Hematopoietic multipotent progenitor cell treated with erythropoietin and hydrocortisone succinate and interleukin-3 and kit ligand, for 8 days (in vitro differentiated cells): ENCODE measurements at places on chromosomes 12 and 14.
A peak's percentile ranks its signal among the peaks of the same experiment; 100 is the strongest.

DNA sequence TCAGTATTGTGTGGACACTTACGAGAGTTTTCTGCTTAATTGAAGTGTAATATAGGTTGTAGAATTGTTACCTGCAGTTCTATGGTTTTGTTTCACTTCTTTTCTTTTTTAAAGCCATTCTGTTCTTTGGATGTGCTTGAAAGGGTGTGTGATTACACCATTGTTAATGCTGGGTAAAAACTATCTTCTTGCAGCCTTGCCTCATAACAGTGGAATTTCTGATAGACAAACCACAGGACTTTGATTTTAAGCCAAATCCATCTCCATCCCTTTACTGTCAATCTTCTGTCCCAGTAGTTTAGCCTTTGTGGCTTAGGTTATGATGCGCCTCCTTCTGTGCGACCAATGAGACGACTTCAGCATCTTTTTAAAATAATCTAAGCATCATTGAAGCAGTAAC, 182.3 kb downstream of the PELI2 start:
- DNase-seq, result no peak

DNA sequence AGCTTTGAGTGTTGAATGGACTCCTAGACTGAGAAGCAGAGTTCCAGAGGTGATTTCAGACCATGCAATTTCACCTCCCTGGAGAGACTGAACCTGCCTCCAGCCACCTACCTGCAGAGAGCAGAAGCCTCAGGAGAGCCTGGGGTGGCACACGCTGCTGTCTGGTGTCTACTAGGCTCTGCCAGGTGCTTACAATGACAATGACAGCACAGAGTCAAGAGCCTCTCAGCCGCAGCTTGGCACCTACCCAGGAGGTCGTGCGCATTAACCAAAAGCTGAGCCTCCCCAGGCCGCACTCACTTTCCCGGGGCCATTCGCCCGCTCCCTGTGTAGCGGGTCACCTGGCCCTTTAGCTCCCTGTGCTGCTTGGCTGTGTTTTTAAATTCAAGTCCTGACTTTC, 63.2 kb downstream of the TESC start:
- DNase-seq, result no peak

DNA sequence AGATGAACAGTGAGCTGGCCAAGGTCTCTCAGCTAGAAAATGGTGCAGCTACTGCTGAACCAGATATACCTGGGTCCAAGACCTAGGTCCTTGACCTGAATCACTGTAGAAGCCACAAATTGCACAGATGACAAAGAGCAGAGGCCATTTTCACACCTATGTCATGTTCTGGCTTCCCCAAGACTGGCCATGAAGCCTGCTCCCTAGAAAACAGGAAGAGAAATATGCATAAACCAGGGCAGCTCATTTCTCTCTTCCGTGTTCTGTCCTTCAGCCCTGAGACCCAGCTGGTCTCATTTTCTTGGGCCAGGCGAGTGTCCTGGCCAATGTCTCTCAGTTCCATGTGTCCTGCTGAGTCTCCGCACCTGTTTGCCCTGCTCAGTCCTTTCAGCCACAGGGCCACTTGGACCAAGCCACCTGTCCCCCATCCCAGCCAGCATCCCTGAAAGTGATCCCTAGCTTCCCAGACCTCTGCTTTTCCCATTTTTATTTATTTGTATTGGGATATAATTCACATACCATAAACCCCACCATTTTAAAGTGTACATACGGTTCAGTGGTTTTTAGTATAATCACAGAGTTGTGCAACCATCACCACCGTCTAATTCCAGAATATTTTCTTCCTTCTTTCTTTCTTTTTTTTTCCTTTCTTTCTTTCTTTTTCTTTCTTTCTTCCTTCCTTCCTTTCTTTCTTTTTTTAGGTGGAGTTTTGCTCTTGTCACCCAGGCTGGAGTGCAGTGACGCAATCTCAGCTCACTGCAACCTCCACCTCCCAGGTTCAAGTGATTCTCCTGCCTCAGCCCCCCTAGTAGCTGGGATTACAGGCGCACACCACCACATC, 27.0 kb downstream of the P2RX7 start:
- DNase-seq, result no peak

GRCh38 chr14:85663256-85663655, 133.3 kb downstream of the FLRT2 start:
- DNase-seq, result no peak

DNA sequence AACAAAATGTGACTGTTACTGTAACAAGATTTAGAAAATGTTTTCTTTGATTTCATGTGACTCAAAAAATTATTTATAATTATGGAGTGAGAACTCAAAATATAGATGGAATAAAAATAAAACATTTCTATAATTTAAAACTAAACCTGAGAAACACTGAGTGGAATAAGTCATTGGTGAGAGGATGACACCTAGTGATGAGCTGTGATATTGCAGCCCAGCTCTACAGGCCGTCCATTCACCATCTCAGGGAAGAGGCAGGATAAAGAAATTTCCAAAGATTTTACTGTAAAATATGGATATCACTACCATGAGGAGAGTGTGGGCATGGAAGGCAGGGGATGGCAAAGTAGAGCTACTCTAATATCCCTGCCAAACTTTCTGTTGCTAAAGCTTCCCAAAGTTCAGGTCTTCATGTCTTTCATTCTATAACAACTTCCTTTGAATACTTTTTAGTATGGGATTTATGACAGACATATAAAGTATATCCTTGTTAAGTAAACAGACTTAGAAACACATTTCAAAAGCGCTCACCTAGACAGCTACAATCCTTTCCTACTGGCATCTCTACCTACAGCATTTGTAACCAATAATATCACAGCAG, 308.0 kb downstream of the ITPR2 start:
- DNase-seq, result peak; percentile 23

DNA sequence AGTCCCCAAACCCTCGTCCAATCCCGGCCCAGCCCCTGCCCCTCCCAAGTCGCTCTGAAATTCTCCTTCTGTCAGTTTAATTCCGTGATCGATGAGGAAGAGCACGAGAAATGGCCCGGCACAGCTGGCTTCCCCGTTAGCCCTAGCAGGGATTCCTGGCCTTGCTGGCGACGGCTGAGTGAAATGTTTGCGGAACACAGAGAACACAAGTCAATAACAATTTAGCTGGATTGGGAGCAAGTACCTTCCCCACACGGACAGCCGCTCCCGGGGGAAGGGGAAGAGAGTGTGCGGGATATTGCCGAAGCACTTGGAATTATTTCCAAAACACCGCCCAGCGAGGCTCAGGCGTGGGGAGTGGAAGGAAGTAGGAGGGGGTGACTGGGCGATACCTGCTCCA, 134.6 kb downstream of the RBM19 start:
- DNase-seq, result no peak

- no peak for DNase-seq
Observed at GRCh38 chr14:74127634-74128033, 42.9 kb downstream of the LIN52 start.

DNA sequence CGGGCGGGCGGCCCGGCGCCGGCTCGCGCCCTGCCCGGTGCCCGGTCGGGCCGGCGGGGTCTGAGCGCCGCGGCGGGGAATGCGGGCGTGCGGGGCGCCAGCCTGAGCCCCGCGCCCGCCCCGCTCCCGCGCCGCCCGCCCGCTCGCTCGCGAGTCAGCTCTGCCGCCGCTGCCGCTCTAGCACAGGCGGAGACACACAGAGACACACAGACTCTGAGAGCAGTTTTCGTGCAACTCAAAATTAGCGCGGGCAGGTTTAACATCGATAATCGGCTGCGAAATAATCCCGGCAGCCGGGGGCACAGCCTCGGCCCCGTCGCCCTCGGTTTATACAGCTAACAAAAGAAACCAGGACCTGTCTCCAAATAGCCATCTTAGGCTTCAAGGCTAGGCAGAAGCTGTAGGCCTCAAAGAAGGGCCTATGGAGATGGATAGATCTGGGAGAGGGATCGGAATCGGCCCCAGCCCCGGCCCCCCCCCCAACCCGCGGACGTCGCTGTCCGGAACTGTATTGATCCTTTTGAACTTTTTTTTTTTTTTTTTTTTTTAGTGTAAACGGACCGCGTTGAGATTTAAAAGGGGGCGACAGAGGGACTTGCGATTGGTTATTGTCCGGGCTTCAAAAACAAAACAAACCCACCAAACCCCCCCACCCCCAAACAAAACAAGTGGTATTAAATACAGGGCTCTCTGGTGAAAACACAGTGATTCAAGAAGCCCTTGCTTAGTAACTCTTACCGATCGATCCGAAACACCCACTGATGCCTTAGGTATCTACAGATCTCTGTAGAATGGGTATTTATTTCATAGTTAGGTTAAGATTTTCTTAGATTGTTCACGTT, 1.1 kb downstream of the ARID2 start:
- peak; percentile 64 for DNase-seq

- peak; percentile 58 for DNase-seq
Observed at GRCh38 chr14:99320105-99320572, 48.1 kb upstream of the BCL11B start.

DNA sequence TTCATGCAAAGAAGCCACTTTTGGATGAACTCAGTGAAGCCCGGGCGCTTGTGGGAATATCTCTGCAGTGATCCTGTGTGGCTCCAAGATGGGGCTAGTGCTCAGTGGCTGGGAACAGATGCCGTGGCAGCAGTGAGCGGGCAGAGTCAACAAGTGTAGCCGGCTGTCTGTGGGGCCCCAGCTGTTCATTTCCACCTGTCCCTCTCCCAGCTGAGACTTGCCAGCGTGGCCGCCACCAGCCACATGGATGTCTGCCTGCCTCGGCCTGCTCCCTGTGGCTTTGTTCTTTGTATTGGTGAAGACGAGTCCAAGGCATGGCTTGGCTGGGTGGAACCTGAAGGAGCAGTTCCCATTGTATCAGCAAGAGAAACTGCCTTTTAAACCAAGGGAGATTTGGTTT, 77.3 kb downstream of the NOS1 start:
- no peak for DNase-seq

DNA sequence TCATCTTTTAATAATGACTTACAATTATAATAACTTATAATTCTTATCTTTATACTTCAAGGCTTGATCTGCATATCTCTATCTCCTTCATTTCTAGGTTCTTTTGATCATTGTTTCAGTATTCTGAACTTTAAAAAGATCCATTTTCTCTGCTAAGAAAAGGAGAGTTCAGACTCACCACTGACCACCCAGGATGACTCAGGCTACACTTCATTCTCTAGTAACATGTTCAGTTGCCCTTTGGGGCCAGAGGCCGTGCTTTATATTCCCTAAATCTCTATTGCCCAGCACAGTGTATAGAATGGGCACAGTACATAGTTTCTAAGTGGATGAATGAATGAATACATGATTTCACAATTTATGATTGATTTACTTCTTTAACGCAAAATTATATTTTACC, 268.7 kb downstream of the AKAP6 start:
- no peak for DNase-seq

DNA sequence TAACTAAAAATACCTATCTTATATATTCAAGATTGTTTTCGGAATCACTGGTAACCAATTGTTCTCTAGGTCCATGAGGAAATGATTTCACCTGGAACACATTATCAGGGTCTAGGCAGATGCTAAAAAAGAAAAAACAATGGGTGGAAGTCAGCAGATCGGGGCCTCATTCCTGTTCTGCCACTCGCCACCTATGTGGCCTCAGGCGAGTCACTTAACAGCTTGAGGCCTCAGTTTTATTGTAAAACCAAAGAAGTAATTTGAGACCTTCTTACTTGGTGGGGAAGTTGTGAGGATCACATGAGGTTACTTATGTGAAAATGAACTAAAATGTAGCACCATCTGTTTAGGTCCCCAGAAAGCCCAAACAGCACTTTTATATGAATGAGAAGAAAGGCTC, 6.2 kb upstream of the RNASE10 start:
- DNase-seq, result no peak

GRCh38 chr12:56128670-56129205, 671 bp downstream of the ESYT1 start:
- no peak for DNase-seq

- no peak for DNase-seq
Observed at GRCh38 chr12:130640901-130641300, 75.2 kb downstream of the RIMBP2 start.

DNA sequence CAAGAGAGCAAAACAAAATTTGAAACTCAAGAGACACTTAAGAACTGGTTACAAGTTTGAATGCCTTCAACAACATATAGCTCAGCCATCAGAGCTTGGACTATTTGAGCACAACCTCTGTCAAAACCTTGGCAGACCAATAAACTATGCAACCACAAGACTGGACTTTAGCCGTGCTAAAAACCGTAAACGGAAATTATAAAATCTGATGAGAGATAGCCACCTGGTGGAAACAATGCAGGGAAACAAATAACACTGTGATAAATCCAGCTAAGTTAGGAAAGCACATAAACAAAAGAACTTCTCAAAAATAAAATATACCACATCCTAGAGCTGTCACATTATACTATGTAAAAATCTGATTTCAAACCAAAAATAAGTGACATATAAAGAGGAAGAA, 1074.2 kb upstream of the NOVA1 start:
- no peak for DNase-seq

- no peak for DNase-seq
Observed at GRCh38 chr12:122843455-122843854, 8.2 kb downstream of the HIP1R start.

DNA sequence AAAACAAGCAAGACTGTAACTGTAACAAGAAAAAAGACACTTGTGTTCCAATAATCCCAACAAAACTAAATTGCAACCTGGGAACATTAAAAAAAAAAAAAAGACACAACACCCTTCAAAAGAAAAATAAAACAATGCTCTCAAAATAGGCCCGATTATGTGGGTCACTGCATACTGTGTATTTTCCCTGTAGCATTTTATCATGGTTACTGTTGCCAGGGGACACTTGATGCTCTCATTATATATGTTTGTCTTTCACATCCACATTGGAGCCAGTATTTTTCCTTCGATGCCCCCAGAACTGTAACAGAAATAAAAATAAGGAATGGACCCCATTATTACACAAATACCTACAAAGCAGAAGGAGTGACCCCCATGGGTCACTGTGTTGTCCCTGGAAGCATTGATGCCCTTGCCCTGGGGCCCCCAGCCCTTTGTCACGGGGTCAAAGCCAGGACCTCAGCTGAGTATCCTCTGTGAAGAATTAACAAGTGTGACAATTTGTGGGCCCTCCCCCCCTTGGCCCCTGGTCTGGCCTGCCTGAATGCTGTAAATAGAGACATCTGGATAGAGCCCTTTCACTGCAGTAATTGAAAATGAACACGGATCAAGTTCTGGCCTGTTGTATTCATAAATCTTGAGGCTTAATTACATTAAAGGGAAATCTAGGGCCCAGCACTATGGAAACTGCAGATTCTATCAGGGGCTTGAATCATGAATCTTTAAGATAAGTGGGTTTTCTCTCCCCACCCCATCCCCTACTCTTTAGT, 72.8 kb downstream of the C12orf42 start:
- DNase-seq, result no peak
